ENCODE measurements at places on chromosomes 5 and 9. TPM values are rescaled to one million over a fixed set of nuclear protein-coding genes. Genes with fewer than 3 reads are reported as not detected.
A peak's percentile ranks its signal among the peaks of the same experiment; 100 is the strongest.

Gene ANKRD34B
- total RNA-seq = 0.35 TPM

Gene QRFP
- not detected for total RNA-seq

- H3K27ac ChIP-seq = no peak overlapping the region
- no peak overlapping the region for H3K4me3 ChIP-seq
- no peaks in the 10 kb centered on the region for H3K4me1 ChIP-seq
- H3K36me3 ChIP-seq = no peaks in the 10 kb centered on the region
- peaks cover 18% of the 10 kb centered on the region for H3K27me3 ChIP-seq
Observed at GRCh38 chr9:3177936-3178335, 334.0 kb upstream of the PUM3 start.

GRCh38 chr5:176697934-176698538 is 50.8 kb downstream of the TSPAN17 start:
- H3K27ac ChIP-seq = no peak overlapping the region
- no peak overlapping the region for H3K4me3 ChIP-seq
- H3K4me1 ChIP-seq = no peaks in the 10 kb centered on the region
- H3K27me3 ChIP-seq = peaks cover 77% of the 10 kb centered on the region

DNA sequence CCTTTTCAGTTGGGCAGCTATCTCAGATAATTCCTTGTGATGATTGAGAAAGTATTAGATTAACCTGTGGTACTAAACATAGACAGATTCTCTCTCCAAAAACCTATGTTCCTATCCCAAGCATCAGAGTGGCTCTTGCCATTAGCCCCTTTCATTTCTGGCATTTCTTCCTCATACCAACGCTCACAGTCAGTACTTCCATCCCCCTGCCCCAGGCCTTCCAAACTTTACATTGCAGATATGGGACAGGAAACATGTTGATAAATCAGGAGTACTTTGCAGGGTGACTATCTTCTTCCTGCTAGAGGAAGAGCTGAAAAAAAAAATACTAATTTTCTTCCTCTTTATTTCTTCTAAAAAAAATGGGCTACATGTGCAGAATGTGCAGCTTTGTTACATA is 442.6 kb upstream of the RGMB start:
- H3K4me3 ChIP-seq = no peak overlapping the region
- H3K27me3 ChIP-seq = no peaks in the 10 kb centered on the region
- H3K27ac ChIP-seq = no peak overlapping the region
- H3K4me1 ChIP-seq = no peaks in the 10 kb centered on the region

GRCh38 chr5:75670577-75670976 is 46.7 kb downstream of the POC5 start:
- no peak overlapping the region for H3K4me3 ChIP-seq
- no peaks in the 10 kb centered on the region for H3K4me1 ChIP-seq
- no peaks in the 10 kb centered on the region for H3K27me3 ChIP-seq
- no peaks in the 10 kb centered on the region for H3K36me3 ChIP-seq

DNA sequence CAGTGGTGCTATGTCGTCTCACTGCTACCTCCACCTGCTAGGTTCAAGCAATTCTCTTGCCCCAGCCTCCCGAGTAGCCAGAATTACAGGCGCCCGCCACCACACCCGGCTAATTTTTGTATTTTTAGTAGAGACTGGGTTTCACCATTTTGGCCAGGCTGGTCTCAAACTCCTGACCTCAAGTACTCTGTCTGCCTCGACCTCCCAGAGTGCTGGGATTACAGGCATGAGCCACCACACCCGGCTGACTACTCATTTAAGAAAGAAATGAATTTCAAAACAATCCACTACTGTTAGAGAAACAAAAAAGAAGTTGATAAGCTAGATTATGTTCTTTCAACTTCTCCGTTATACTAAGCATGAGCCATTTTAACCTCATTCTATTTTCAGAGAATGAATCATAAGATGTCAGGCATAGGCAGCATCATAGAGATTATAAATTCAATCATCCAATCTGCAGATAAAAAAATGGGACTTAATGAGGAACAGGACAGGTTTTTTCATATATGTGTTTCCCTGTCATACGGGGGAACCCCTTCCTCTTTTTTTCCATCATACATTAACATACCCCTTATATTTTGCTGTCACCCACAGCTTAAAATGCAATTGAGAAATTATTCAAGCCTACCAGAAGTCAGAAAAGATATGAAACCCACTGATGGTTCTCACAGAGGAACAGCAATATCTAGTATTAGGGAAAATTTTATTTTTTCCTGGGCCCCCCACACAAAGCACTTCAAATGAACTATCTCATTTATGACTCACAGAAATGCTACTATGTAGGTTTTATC is 26.5 kb upstream of the ADRB2 start:
- no peaks in the 10 kb centered on the region for H3K27me3 ChIP-seq
- no peak for DNase-seq
- no peaks in the 10 kb centered on the region for H3K4me1 ChIP-seq
- no peak overlapping the region for H3K4me3 ChIP-seq
- H3K27ac ChIP-seq = no peak overlapping the region

Gene EQTN
- not detected for total RNA-seq

Gene LECT2
- total RNA-seq = not detected

Gene WWC1
- total RNA-seq = 94.2 TPM

DNA sequence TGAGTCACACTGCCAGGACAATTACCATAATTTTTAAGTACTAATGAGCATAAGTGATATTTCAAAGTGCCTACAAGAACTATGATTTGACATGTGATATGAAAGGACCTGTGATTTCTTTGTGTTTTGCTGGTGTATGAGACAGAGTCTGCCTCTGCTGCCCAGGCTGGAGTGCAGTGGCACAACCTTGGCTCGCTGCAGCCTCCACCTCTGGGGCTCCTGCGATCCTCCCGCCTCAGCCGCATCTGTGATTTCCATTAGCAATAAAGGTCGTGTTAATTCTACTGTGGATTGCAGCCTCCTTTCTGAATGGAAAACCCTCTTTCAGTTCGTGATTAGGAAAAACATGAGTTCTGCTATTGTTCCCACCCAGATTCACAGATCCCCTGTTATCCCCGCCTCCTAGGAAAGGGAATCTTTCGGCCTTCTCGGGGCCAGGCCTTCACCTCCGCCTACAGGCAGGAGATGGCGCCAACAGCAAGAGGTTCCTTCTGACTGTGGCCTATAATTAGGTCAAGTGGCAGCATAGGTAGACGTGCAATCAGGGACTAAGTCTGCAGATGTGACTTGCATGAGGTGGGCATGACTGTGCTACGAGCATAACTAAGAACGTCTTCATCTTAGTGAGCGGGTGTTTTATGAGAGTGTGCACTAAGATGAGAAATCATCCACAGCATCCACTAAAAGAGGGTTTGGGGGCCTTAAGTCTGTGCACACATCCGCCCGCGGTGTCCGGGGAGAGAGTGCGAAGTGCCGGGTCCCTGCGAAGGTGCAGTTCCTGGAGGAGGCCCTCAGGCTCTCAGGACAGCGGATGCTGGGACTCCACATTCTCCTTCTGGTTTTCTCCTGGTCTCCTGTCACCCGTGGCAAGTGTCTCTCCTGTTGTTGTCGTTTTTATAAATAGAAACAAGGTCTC is 23.1 kb downstream of the TRIM7 start:
- no peaks in the 10 kb centered on the region for H3K36me3 ChIP-seq
- no peaks in the 10 kb centered on the region for H3K27me3 ChIP-seq
- no peak overlapping the region for H3K4me3 ChIP-seq
- H3K4me1 ChIP-seq = no peaks in the 10 kb centered on the region
- H3K27ac ChIP-seq = no peak overlapping the region

DNA sequence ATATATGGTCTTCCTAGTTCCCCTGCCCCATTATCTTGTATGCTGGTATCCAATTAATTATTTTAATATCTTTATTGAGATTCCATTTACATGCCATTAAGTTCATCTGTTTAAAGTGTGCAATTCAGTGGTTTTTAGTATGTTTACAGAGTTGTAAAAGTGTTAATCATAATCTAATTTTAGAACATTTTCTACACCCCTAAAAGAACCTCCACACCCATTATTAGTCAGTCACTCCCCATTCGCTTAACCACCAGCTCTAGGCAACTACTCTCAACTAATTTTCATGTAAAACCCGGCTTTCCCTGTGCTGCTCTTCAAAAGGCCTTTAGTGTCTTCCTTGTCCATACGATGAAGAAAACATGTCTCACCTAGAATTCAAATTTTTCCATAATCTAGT is 20.8 kb upstream of the CAVIN4 start:
- no peaks in the 10 kb centered on the region for H3K27me3 ChIP-seq
- H3K27ac ChIP-seq = no peak overlapping the region
- no peak for DNase-seq
- H3K4me3 ChIP-seq = no peak overlapping the region
- H3K4me1 ChIP-seq = no peaks in the 10 kb centered on the region

Gene GCNT4
- total RNA-seq = 2.8 TPM

- no peaks in the 10 kb centered on the region for H3K27me3 ChIP-seq
- H3K27ac ChIP-seq = no peak overlapping the region
- no peaks in the 10 kb centered on the region for H3K4me1 ChIP-seq
- no peaks in the 10 kb centered on the region for H3K36me3 ChIP-seq
- no peak for DNase-seq
Observed at GRCh38 chr9:95605816-95606488, 89.2 kb upstream of the PTCH1 start.

- H3K36me3 ChIP-seq = no peaks in the 10 kb centered on the region
- H3K27me3 ChIP-seq = no peaks in the 10 kb centered on the region
- no peak overlapping the region for H3K27ac ChIP-seq
- H3K4me1 ChIP-seq = no peaks in the 10 kb centered on the region
- DNase-seq = no peak
Observed at GRCh38 chr5:138620663-138621224, 45.5 kb upstream of the HSPA9 start.

GRCh38 chr5:139982975-139983240 is 60.2 kb downstream of the NRG2 start:
- no peak for DNase-seq
- H3K27me3 ChIP-seq = no peaks in the 10 kb centered on the region
- no peaks in the 10 kb centered on the region for H3K4me1 ChIP-seq

DNA sequence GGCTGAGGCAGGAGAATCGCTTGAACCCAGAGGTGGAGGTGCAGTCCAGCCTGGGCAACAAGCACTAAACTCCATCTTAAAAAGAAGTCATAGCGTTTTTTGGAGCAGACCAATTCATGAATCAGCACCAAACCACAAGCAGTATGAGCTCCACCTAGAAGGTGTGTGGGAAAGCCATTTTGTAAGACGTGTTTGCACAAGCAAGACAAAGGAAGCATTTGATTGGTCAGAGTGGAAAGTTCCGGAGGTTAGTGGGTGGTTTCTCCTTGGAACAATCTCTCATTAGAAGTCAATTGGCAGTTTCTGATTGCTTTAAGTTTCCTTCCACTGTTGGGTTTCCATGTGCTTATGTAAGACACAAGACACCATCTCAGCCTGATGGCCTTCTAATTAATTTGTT is 5.0 kb downstream of the SRD5A1 start:
- H3K4me3 ChIP-seq = no peak overlapping the region
- no peak for DNase-seq
- H3K27ac ChIP-seq = no peak overlapping the region
- no peaks in the 10 kb centered on the region for H3K27me3 ChIP-seq

Gene C9orf50
- total RNA-seq = not detected

- peak overlapping the region; percentile 71 for H3K27ac ChIP-seq
- H3K27me3 ChIP-seq = no peaks in the 10 kb centered on the region
- H3K4me3 ChIP-seq = no peak overlapping the region
- DNase-seq = no peak
Observed at GRCh38 chr9:137000177-137000930, 4.0 kb upstream of the CLIC3 start.

Gene FOXD4L5
- total RNA-seq = 0.41 TPM

Gene DAPK1
- 168 TPM for total RNA-seq

DNA sequence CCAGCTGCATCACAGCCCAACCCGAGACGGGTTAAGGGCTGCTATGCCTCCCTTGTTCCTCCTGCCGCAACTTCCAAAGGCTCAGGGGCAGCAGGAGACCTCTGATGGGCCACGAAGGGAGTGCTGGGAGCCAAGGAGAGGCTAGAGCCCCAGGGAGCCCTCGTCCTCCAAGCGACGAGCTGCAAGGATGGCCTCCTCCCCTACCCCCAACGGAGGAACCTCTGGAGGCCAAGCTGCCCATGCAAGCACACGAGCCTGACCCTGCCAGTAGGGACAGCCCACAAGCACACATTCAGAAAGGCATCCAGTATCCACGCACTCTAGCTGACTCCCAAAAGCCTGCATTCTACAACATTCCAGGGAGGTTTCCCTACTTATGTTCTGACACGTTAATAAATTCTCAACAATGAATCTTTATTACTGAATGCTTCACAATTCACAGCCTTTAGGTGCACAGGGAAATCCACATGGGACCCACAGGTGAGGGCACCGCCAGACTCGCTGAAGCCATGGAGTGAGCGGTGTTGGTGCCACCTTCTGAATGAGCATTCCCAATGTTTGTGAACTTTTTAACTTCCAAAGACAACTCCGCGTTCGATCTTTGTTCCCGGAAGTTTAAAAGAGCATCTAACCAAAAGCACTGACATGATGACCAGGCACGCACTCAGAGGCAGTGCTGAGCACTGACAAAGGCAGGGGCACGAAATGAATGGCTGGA is 28.7 kb downstream of the IPPK start:
- H3K4me1 ChIP-seq = no peaks in the 10 kb centered on the region
- H3K36me3 ChIP-seq = peaks cover 90% of the 10 kb centered on the region
- DNase-seq = no peak
- H3K27me3 ChIP-seq = no peaks in the 10 kb centered on the region
- no peak overlapping the region for H3K4me3 ChIP-seq
- no peak overlapping the region for H3K27ac ChIP-seq

DNA sequence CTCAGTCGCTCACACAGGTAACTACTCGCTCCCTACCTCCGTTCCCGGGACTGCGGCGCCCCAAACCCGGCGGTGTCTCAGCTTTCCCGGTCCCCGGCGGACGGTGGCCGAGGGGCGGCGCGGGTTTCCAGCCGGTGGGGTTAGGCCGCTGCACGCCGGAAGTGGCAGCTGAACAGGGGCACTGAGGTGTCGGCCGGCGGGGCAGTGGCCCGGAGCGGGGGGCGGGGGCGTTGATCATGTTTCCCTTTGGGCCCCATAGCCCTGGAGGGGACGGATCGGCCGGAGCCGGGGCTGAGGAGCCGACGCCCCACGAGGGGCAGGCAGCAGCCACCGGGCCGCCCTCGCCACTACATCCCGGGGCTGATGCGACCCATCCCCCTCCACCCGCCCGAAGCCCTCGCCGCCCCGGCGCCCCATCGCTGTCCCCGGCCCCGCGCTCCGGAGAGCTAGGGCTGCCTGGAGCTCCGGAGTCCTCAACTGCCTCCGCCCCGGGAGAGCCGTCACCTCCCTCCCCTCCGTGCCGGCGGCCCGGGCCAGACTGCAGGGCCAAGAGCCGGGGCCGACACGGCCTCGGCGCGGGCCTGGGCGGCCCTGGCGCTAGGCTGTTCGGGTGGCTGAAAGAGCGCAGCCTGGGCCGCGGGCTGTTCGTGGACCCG is at the start of gene DCAF10:
TSS of gene DCAF10 (plus strand) at position 167 of the 656 bp plus-strand sequence. CDS start at position 237, 70 bp downstream.
- H3K36me3 ChIP-seq = no peaks in the 10 kb centered on the region
- peaks cover 24% of the 10 kb centered on the region for H3K4me1 ChIP-seq
- H3K4me3 ChIP-seq = peak within 1 kb of the TSS; percentile 95
- DNase-seq = peak; percentile 94
- peak within 1 kb of the TSS; percentile 85 for H3K27ac ChIP-seq

Gene INSL6
- total RNA-seq = not detected

- no peak for DNase-seq
- no peaks in the 10 kb centered on the region for H3K4me1 ChIP-seq
- H3K36me3 ChIP-seq = no peaks in the 10 kb centered on the region
- H3K27ac ChIP-seq = no peak overlapping the region
- H3K4me3 ChIP-seq = no peak overlapping the region
Observed at GRCh38 chr5:132020568-132021339, 9.3 kb upstream of the ACSL6 start.

Data from upper lobe of right lung (tissue), 1 donor.